COLO829 (cell line): ENCODE measurements at places on chromosomes 6 and 20.
A peak's percentile ranks its signal among the peaks of the same experiment; 100 is the strongest.

DNA sequence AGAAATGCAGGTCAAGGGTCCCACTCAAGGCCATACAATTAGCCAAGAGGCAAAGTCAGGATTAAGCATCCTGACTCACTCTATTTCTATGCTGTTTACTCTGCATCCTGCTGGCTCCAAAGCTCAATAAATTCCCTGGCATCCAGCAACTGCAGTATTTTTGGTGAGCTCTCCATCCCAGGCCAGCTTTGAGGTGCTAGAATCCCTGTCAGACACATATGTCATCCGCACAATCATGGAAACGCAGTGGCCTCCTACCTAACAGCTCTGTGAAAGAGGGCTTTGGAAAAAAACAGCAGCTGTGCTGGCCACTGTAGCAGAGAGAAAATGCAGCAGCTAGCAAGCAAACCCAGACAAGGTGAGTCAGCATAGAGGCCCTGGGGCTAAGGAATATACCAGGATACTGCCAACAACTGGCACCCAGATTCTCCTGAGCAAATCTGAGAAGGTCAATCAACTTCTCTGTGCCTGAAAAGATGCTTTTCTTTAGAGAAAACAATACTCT lies 58.4 kb downstream of the ANKEF1 start:
- peak; percentile 61 for DNase-seq

- no peak for DNase-seq
These were observed 4.0 kb downstream of the KIZ start for GRCh38 chr20:21129861-21130260.

DNA sequence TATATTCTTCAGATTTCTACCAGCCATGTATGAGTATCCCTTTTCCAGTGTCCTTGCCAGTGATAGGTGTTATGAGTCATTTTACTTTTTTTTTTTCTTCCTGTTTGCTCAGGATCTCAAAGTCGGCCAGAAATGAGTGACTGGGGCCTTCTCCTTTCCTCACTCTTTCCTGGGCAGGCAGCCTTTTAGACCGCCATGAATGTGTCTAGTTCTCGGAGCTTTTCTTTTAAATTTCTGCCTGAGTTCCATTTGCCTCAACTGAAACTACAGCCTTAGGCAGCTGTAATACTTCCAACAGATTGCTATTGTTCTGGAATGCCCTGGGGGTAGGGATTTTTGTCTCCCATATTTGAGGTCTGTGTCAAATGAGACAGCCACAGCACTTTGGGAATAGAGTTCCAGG lies 83.7 kb downstream of the STXBP5 start:
- peak; percentile 56 for DNase-seq

DNA sequence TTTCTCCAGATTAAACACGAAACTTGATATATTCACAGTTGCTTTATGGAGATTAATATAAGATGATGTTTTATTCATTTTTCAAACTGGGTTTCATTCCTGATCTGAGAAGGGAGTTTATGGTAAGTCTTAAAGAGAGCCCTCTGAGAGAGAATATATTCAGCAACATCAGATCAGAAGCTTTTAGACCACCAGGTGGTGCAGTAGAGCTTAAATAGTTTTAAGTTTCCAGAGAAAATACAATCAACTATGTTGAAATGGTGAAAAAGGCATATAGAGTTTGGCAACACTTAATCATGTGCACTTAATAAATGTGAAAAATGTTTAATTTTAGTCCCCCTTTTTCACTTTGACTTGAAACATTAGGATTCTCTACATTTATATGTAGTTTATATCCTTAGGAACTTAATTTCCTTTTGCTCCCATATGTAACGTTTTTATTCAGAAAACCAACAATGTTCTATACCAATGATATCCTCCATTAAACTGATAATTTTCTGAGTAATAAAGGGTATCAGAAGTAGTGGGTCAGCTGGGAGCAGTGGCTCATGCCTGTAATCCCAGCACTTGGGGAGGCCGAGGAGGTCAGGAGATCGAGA lies 86.4 kb upstream of the CLDN20 start:
- DNase-seq, result peak; percentile 52

GRCh38 chr20:50038574-50038991 lies 55.8 kb downstream of the SNAI1 start:
- DNase-seq, result no peak

GRCh38 chr20:48209102-48209501 lies 423.8 kb upstream of the SULF2 start:
- DNase-seq, result no peak
